Keratinocyte (primary cell): ENCODE measurements at places on chromosomes 16 and 17.

DNA sequence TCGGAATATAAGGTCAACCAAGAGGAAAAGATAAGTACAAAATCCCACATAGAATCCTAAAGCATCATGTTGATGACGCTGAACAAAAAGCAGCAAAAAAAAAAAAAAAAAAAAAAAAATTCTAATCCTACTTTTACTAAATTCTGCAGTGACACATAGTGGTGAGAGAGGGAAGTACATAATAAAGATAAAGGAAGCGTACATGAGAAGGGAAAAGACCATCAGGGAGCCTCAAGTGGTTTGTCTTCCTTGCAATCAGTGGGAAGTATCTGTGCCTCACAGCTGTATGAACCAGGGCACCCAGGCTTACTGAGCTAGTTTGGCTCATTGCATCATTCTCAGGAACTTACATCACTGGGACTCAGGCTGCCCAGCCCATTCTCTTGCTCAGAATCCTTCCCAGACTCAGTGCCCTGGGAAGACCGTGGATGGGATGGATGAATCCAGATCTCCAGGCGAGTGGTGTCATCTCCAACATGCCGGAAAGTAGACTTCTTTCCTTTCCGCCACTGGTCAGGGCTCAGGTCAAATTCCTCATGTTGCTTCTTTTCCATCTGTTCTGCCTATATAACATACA is 21.2 kb downstream of the SMG6 start:
- no peak for DNase-seq

- DNase-seq: no peak
Measured at GRCh38 chr17:65398040-65398787, 163.2 kb downstream of the AXIN2 start.

DNA sequence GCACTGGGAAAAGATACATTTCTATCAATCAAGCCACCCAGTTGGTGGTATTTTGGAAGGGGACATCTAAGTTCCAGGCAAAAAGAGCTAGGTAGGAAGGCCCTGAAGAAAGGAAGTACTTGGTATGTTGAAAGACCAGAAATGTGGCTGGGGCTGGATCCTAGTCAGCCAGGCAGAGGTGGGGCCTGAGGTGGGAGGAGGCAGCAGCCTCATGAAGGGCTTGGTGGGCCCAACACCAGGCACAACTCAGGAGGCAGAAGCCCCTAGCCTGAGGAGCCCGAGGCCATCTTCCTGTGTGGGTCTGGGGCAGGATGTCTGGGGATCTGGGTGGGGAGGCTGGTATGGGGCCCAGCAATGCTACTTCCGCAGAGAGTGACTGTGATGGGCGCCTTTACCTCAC is 105.9 kb downstream of the SALL1 start:
- no peak for DNase-seq

GRCh38 chr16:83453977-83454376 is 353.8 kb upstream of the HSBP1 start:
- DNase-seq: no peak
